ENCODE measurements at places on chromosomes 13 and 19. TPM values are rescaled to one million over a fixed set of nuclear protein-coding genes. Genes with fewer than 3 reads are reported as not detected.

DNA sequence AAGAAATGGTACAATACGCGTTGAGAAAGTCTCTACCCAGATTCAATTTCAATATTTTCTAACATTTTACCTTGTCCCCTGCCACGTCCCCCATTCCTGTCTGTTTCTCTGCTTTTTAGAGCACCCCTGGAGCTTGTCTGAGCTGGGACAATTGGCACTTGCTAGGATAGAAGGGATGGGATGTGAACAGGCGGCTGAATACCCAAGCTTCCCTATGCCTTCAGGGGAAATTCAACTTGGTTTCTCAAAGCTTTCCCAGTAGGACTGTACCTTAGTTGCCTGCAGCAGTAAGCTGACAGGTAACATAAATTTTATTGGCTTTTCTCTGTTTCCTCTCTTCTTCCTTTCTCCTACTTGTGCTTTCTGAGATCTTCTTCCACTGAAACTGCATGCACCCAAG is 1663.3 kb downstream of the EFNB2 start:
- no peak for DNase-seq

The ZNF837 gene
- total RNA-seq = 0.13 TPM

The CD70 gene
- not detected for total RNA-seq

GRCh38 chr13:42125046-42125445 is 76.6 kb downstream of the DGKH start:
- DNase-seq = no peak

DNA sequence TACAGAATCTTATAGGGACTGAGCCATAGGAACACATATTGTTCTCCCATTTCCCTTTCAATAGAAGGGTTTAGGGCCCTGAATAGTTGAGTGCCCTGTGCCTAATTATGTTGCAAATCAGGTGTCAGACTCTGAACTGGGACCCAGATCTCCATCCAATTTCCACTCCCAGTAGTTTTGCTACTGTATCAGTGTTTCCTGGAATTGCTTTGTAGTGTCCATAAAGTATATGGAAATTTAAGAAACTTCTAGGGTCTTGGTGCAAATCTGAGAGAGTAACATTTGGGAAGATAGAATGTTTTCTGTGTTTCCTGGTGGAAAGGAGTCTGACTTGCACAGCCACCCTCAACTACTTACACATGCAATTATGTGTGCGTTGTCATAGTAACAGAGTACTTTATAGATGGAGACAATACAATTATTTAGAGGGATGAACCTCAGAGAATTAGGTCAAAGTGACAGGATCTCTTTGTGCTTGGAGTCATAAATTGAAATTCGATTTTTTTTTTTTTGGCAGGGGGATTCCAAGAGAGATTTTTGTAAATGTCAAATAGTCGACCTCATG is 646 bp upstream of the SLC10A2 start:
- no peak for DNase-seq

DNA sequence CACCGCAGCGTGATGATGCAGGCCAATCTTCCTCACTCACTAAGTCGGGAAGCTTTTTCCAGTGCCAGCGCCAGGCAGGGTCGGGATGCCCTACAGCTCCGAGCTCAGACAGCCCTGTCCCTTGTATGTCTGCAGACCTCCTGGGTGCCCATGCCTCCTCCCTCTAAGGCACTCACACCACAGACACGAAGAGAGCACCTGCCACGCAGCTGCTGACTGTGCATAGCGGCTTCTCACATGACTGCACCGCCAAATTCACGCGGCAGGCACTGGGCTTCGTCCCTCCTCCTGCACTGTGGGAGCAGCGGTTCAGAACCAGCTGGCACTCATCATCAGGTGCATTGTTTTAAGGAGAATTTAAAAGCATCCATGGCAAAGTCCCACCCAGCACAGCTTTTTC is 88.1 kb downstream of the SLC7A1 start:
- no peak for DNase-seq

DNA sequence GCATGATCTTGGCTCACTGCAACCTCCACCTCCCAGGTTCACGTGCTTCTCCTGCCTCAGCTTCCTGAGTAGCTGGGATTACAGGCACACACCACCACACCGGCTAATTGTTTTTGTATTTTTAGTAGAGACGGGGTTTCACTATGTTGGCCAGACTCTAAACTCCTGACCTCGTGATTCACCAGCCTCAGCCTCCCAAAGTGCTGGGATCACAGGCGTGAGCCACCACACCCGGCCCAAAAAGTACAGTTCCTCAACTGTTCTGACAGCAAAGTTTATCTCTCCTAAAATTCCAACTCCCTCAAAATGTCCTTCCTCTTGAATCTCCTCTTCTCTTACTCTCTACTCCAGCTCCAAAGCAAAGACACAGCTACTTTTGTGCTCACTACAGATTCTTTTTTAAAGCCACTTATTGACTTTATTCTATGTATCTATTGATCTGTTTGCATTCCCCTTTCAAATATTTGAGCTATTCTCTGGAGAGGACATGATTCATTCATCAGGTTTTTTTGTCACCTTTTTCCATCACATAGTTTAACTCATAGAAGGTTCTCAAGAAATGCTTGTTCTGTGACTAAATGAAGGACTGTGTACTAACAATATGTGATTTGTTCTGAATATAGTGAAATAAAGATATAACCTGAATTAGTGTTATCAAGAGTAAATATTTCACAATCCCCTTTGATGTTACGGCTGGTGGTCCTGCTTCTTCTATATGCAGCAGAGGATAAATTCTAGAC is 142.2 kb downstream of the TBC1D4 start:
- DNase-seq = no peak

The IGSF23 gene
- not detected for total RNA-seq

- DNase-seq = no peak
Observed at GRCh38 chr13:19737844-19738557, 44.7 kb downstream of the PSPC1 start.

The CAPN12 gene
- total RNA-seq = not detected

GRCh38 chr13:39635564-39635963 is 19.9 kb upstream of the COG6 start:
- no peak for DNase-seq

- no peak for DNase-seq
Observed at GRCh38 chr13:48573213-48574007, 40.5 kb upstream of the RCBTB2 start.

The SLC35E1 gene
- 20.8 TPM for total RNA-seq

GRCh38 chr13:113849981-113850721 is 13.7 kb downstream of the GAS6 start:
- DNase-seq = no peak

DNA sequence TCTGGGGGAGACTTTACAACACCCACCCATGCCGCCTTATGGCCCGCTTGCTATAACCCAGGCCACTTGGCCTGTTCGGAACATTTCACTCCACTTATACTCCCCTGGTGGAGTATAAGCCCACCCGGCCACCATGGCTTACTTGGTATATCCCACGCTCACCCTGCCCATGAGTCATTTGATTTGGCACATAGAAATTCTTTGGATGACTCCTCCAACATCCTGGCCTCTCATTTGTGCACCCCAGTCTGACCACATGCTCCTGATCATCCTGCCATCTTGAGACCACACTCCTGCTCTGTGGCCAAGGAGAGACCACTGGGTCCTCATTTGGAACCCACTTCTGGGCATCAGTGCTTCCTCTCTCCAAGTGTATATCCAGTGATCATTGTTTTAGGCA is 5.2 kb downstream of the SPACA6 start:
- DNase-seq = no peak

The CD320 gene
- total RNA-seq = 34.5 TPM

DNA sequence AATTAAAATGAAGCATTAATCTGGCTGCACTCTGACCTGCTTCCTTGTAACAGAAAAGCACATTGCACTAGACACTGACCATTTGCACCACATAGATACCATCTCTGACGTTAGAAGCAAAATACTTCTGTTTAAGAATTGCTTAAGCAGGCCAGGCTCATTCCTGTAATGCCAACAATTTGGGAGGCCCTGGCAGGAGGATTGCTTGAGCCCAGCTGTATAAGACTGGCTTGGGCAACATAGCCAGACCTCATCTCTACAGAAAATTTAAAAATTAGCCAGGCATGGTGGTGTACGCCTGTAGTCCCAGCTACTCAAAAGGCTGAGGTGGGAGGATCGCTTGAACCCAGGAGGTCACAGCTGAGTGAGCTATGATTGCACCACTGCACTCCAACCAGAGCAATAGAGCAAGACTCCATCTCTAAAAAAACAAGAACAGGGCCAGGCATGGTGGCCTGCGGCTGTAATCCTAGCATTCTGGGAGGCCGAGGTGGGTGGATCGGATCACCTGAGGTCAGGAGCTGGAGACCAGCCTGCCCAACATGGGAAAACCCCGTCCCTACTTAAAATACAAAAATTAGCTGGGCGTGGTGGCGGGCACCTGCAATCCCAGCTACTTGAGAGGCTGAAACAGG is 7.0 kb upstream of the TLE6 start:
- DNase-seq = no peak

The RUBCNL gene
- total RNA-seq = 0.70 TPM

- no peak for DNase-seq
Observed at GRCh38 chr19:9966024-9966423, 29.7 kb upstream of the OLFM2 start.

DNA sequence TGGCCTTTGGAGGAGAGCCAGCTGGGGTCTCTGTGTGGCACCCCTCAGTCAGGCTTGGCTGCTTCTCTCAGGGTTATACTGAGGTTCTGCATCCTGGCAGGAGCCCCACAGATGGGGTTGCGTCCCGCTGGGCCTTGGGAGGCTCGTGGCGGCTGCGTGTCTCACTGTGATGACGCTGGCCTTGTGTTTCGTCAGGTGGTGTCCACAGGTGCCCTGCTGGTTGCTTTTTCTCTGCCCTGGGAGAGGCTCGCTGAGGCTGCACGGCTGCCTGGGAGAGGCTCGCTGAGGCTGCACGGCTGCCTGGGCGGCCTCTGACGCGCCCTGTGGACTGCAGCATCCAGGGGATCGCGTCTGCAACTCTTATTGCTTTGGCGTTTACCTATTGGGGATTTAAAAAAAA is 15.4 kb downstream of the DOT1L start:
- no peak for DNase-seq

The REEP6 gene
- 1.1 TPM for total RNA-seq

The ZNF547 gene
- total RNA-seq = 3.3 TPM

DNA sequence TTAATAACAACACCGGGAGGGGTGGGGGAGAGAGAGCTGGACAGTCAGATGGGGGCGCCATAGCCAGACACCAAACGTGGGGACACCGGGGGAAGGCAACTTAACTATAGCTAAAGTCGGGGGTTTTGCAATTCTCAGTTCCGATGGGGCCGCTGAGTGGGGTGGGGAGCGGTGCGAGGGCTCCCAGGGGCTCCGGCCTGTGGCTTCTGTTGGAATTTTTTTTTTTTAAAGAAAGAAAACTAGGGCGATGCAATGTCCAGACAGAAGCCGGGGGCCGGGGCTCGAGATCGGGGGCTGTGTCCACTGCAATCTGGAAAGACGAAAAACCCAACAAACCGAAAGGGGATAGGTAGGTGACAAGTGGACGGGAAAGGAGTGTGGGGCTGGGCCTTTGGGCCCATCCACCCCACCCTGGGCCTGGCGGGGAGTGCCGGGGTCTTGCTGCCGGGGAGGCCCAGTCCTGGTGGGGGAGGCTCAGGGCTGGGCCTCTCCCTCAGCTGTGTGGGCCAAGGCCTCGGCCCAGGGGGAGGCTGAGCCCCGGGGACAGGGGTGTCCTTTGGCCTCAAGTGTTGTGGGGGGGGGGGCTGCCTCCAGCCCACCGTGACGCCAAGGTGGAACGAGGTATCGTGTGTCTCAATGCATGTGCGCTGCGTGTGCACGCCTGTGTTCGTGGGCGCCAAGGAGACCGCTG is 17.3 kb downstream of the PRKCSH start:
- DNase-seq = no peak

- no peak for DNase-seq
Observed at GRCh38 chr13:21932996-21933395, 262.1 kb downstream of the FGF9 start.

DNA sequence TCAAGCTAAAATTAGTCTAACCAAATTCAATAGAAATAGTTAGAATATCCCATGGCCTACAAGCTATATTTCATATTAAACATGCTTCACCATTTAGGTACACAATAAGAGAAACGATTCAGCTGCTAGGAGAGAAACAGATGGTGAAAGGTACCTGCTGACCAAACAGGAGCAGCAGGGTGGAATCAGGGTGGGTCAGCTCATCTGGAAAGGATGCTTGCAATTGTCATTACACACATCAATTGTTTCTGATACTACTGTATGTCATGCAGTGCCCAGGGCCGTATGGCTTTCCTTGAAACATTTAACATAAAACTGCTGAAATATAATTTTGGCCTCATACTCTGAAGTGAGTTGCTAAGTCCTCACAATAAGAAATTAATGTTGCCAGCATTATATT is 776.0 kb downstream of the DACH1 start:
- DNase-seq = no peak

DNA sequence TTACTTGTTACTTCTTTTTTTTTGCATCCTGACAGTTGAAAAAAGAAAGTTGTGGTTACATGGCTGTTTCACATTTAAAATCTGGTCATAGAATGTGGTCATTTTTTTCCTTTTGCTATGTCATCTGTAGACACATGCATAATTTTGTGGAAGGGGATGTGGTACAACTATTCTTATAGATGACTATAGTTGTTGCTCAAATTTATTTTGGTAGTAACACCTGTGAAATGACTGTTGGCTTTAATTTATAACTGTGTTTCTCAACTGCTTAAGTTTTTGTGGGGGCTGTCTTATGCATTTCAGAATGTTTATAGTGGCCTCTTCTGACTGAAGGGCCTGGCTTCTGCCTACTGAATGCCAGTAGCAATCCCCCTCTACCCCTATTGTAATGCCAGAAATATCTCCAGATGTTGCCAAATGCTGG is 130.5 kb downstream of the PAN3 start:
- DNase-seq = no peak

GRCh38 chr13:92074658-92075057 is 676.2 kb downstream of the GPC5 start:
- no peak for DNase-seq

DNA sequence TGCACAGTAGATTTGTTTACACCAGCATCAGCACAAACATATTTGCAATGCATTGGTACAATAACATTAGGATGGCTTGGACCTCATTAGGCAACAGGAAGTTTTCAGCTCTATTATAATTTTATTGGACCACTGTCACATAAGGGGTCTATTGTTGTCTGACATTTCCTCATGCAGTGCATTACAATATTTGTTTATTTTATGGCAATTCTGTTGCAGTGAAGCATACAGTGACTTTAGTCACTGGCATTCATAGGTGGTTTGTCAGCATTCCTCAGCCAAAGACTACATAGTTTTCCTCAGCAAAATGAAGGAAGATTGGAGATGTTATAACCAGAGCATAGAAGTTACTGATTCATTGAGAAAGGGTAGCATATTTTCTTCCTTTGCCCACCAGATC is 1732.9 kb downstream of the PCDH9 start:
- no peak for DNase-seq

- no peak for DNase-seq
Observed at GRCh38 chr13:70188567-70188966, 80.3 kb upstream of the KLHL1 start.

The BRSK1 gene
- total RNA-seq = 1.6 TPM

The CGB5 gene
- not detected for total RNA-seq

DNA sequence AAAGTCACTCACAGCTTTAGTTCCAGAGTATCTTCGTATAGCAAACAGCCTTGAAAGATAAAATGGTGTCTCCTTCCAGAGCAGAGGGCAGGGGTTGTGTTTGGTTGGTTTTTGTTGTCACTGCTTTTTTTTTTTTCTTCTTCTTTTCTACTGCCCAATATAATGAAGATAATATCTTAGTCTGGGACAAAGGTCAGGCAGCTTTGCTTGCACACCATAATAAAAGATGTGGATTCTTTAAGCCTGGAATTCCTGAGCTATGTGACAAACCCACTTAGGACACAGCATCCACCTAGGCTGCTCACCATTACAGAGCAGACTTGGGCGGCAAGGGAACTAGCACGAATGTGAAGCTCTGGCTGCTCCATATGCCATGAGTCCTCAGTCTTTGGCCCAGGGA is 165.6 kb upstream of the MIR17HG start:
- DNase-seq = no peak

Measured in Right ventricle myocardium superior (tissue), 1 donor.